T1000 (cell line): ENCODE measurements at places on chromosomes 6 and 20.
A peak's percentile ranks its signal among the peaks of the same experiment; 100 is the strongest.

DNA sequence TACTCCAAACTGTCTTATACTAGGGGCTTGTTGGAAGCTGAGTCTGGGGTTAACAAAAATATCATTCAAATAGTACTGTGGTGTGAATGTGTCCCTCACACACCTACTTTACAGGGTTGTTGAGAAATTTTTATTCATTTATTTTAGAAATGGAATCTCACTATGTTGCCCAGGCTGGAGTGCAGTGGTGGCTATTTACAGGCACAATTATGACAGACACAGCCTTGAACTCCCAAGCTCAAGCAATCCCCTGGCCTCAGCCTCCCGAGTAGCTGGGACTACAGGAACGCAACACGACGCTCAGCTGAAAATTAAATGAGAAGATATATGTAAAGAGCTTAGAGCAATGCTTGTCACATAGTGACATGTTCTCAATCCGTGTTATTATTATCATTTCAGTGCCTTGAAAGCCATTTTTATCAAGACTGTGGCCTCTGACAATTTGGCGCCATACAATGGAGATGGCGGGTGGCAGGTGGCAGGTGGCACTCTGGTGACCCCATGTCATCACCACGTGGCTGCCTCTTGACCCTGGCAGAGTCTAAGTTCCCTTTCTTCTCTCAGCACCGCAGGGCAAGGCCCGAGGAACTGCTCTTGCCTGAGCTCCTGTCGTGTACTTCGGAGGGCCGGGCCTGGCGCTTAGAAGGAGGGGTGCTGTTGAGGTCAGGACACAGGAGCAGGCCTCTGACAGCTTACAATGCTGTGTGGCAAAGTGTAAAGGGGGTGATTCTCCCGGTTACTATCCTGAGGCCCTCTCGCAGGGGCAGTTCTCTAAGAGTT is 64.5 kb downstream of the STX11 start:
- no peak for DNase-seq

DNA sequence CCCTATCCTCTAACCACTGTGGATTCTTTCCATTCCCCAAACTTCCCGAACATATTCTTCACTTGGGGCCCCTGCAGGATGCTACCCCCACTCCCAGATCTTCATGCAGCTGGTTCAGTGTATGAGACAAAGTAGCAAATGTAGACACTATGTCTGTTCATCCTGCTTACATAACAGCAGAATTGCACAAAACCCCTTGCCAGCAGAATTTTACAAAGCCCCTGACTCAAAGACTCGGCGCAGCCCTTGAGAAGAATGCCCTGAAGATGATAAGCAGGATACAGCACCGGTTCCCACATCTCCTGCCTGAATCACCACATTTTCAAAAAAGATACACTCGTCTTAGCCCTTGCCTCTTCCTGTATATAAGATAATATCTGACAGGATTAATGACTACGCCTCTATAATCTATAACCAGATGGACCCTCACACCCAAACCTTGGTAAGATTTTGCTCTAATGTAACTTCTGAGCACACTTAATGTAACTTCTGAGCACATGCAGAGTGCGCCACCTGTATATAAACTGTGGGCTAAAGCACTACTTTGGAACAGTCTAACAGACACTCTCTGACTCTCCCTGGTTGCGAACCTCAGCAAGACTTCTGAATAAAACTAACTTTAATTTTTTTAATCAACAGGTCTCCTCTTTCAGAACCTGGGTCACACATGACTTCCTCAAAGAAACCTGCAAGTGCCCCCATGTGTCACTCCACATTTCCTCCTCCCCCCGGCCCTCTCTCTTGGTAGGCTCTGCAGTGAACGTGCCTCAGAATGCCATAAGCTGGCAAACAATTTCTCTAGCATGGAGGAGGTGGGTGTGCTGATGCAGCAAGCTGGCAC is 28.7 kb downstream of the RALGAPA2 start:
- DNase-seq = no peak

DNA sequence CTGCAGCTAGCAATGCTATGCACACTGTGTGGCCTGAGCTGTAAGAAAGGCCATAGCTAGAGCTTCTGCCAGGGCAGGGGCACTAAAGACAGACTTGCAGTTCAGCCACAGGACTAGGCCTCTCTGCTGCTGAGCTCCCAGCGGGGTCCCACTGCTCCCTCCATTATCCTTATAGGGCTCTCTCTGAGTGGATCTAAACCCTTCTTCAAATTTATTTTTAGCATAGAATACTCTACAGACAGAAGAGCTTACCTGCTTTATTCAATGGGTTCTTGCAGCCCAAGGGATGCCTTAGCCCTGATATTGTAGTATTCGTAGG is 100.9 kb upstream of the MLN start:
- DNase-seq = no peak

DNA sequence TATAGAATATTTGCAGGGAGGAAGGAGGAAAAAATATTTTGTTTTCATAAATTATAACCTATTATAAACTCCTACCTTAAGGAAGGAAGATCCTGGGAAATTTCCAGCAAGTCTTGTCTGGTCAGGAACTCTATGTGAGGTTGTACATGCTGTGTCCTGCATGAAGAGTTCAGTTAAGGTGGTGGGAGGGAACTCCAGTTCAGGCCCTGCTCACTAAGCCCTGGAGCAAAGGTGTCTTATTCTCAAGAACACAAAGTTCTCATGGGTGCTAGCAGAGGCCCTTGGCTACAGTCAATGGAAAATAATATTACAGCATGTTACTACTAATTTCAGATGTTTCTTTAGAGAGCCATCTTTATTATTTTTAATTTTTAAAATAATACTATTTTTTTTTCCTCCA is 3.8 kb upstream of the OGFRL1 start:
- no peak for DNase-seq

DNA sequence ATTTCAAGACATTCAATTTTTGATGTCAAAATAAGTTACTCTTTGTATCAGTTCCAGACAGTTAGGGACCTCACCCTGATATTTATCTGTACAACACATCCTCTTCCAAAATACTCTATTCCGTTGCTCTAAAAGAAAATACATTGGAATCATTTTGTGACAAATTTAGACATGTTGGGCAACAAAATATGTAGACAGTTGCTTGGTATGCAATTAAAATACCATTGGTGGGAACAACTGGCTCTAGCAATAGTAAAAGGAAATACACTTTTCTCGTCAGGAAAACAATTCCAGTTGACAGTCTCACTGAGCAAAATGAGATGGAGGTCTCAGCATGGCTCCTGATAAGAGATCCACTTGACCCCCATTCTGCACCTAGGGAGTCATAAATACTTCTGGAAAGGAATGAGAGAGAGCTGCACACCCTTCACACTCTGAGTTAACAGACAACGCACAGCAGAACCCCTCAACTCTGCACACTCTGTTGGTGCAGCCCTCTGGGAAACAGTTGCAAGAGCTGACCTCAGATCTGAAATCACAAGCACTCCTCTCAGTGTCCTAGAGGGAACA is 171.3 kb upstream of the NT5E start:
- DNase-seq = no peak

- no peak for DNase-seq
These were observed 511.8 kb upstream of the ID4 start for GRCh38 chr6:19325335-19325789.

- DNase-seq = no peak
These were observed 209.0 kb upstream of the RSPO3 start for GRCh38 chr6:126909493-126909892.

GRCh38 chr20:34922654-34923381 is 32.8 kb downstream of the GSS start:
- DNase-seq = peak; percentile 28

DNA sequence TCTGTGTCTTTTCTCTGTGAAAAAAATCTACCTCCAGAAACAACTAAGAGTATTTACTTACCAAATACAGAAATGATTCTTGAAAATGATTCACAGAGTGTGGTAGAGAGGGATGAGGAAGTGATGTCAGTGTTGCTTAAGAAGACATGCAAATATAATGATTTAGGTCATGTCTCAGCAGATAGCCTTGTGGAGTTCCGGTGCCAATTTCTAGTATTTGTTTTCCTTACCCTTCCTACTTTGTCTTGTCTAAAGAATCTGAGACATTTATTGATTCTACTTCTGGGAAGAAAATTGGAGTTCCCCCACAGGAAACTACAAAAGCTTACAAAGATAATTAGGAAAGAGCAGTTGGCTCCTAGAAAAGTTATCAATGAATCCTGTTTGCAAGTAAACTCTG is 68.8 kb downstream of the GJA1 start:
- no peak for DNase-seq

- peak; percentile 70 for DNase-seq
These were observed 24.7 kb upstream of the HDAC2 start for GRCh38 chr6:113995634-113996033.

GRCh38 chr20:38165966-38166702 is 1.1 kb upstream of the TGM2 start:
- no peak for DNase-seq

DNA sequence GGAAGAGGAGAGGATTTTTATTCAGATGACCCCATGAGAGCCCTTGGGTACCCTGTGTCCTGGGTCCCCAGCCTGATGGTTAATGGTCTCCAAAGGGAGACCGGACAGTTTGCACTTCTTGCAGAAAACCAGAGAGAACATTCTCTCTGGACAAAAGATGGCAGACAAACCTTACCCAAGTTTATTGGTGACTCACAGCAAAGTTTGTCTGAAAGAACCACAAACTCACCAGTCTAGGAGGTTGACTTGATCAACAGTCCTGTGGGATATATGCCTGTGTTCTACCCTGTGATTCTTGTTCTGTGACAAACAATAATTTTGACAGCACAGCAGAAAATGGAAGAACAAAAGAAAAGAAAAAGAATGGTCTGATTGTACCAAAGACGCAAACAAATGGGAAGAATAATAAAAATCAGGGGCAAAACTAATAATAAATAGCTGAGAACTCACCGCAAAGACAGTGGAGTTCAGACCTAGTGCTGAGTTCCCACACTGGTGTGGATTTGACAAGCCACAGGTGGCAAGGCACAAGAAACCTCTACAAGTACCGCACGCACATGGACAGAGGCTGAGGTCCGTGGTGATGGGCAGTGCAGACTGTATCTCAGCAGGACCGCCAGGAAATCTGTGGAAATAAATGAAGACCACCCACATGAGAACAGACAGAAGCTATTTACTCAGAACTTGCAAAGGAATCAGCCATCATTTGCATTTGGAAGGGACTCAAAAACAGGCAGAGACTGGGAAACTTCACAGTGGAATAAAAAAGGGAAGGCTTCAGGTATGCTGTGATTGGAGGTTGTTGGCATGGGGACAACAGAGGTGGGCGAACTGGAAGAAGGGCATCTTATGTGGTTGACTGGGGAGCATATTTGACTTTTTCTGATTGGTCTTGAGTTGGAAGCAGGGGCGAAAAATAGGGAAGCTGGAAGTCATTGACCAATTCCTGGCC is 246.3 kb upstream of the RNF24 start:
- no peak for DNase-seq

- no peak for DNase-seq
These were observed 459.2 kb upstream of the SOX4 start for GRCh38 chr6:21134356-21134755.

GRCh38 chr6:163414946-163415619 is 565 bp downstream of the QKI start:
- no peak for DNase-seq

GRCh38 chr6:168149015-168149414 is 70.0 kb upstream of the FRMD1 start:
- no peak for DNase-seq

DNA sequence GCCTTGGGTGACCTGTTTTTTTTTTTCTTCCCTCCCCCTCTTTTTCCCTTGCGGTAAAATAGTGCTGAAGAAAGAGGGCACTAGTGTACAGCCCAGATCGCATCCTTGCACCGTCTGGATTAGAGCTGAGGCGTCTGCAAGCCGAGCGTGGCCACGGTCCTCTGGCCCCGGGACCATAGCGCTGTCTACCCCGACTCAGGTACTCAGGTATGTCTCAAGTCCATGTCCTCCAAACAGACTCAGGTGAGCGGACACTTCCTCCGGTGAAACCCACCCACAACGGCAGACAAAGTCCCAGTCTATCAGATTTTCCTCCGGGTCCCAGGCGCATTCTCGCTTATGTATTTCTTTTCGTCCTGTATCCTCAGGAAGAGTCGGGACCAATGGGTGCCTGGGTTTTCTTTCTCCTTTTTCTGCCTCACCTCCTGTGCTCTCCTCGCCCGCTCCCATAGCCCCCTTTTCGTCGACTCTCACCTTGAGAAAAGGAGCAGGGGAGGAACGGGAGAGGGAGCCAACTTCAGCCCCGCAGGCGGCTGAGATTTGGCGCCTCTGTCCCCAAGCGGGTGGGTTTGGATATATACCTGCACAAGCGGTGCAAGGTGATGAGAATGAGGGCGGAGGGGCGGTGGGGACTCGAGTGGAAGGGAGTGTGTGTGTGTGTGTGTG is 1.1 kb upstream of the GRM1 start:
- DNase-seq = no peak

GRCh38 chr6:79713701-79714322 is 82.7 kb downstream of the SH3BGRL2 start:
- no peak for DNase-seq

- DNase-seq = no peak
These were observed 269.0 kb downstream of the HDGFL1 start for GRCh38 chr6:22838345-22838744.

DNA sequence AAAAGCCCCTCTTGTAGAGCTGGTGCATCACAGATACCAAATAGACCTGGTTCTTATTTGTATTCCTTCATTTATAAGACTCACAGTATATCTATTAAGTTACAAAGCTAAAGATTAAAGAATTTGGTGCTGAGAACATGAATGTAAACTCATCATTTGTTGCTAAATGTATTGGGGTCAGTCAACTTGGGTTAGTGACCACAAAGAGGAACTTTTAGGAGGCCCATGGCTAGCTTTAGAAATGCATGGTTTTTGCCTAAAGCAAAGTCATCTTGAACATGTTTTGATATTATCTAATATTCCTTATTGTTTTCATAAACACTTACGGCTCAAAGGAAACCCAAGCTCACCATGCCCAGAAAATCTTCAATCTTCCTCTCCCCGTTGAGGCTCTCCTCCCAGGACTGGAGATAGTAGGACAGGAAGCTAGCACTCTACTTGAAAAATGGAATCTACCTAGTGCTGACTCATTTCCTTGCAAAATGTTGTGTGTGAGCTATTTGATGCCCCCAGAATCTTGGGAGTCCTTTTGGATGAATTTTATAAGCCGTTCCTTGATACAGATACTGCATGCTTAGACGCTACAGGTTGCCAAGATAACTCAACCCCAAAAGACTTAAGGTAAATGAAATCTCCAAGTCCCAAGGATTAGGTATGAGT is 121.4 kb downstream of the BMP2 start:
- no peak for DNase-seq

GRCh38 chr20:62825333-62825985 is 8.6 kb downstream of the COL9A3 start:
- DNase-seq = no peak

DNA sequence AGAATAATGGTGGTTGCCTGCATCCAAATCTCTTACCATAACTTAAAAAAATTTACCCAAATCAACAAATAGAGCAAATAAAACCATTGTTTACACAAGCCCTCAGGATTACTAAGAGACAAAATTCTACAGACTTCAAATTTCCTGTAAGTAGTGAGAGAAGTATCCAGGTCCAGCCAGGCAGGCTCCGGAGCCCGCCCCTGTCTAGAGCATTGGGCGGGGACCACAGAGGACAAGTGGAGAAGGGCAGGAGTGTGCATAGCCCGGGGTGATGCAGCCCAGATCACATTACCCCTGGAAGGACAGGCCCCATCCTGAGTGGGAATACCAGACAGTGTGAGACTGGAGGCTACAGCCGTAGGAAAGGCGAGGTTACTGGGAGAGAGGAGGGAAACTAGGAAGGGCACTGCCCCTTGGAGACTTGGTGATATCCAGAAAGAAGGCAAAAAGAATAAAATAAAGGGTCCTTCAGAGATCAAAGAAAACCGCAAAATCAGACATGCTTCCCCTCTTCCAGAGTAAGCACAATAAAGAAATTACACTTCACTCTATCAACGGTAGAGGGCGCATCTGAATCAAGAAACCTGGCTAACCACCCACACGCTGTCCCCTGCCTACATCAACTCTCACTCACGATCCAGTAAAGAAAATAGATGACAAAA is 26.6 kb downstream of the RIN2 start:
- peak; percentile 42 for DNase-seq
